ENCODE measurements at places on chromosomes 11 and 22.

DNA sequence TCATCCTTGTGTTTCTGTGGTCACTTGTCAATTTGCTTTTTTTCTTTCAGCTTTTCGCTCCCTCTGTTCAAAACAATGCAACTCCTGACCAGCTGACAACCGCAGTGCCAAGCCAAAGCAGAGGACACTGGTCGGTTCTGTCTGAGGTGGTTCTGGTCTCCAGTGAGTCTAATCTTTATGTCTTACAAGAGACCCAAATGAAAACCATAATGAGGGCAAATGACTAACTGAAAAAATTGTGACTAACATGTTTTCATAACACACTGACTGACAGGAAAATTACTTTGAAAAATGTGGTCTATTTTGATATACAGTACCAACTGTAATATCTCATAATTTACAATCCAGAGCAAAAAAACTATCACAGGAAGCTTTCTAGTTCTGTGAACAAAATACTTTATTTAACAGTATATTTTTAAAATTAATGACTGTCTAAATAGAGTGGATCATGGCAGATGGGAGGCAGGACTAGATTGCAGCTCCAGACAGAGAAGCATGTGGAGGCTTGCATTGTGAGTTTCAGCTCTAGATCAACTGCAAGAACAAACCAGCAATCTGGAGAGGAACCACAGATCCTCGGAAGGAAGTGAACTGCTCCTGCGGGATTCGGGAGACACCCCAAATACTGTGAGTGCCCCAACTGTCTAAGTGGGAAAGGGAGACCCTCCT lies 311.8 kb downstream of the SBF2 start:
- no peak for DNase-seq

GRCh38 chr11:134170177-134170918 lies 53.4 kb downstream of the NCAPD3 start:
- no peak for DNase-seq

DNA sequence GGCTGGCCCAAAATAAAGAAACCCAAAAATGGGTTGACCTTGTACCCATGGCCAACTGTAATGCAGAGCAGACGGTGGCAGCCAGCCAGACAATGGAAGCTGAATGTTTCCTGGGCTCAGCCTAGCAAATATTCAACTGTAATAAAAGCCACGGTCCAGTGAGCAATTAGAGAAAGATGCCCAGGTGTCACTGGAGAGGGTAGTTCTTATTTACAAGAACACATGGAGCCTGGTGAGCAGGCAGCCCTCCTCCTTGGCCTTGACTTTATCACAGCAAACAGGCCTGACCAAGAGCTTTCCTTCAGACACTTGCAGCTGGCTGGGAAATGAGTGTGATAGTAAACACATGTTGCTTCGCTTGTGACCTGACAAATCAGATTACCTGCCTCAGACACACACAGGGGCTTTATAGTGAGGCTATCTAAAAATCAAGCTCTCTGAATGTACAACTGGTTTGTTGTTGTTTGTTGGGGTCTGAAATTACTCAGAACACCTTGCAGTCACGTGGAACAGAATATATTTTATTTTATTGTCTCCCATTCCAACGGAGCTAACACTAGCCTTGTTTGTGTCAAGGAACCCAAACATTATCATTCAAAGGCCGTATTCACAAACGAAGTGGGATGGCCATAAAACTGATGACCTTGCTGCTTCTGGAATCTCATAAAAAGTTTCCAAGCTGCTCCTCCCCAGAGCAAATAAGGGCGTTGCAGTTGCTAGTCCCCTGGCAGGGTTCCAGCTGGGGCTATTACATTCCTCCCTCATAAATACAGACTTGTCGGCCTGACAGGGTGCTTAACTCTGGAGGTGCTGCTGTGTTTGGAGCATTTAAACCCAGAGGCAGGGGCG lies 161.1 kb downstream of the BBOX1 start:
- DNase-seq = no peak

GRCh38 chr11:103624708-103625623 lies 411.5 kb upstream of the DDI1 start:
- no peak for DNase-seq

DNA sequence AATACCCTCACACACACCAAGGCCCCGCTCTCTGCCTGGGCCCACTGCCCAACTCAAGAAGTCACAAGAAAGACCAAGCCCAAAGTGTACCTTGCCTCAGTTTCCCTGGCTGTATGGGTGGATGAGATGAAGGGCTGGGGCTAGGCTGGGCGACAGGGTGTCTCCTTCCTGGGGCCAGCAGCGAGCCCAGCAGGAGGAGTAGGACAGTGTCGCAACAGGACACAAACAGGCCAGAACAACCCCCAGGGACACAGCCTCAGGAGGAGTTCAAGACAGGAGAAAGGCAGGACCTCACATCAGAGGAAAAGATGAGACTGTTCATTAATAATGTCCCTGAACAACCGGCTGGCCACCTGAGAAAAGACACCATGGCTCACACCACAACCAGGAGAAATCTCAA lies 13.3 kb downstream of the CSNK1E start:
- no peak for DNase-seq

GRCh38 chr11:47435687-47436086 lies 9.4 kb upstream of the PSMC3 start:
- no peak for DNase-seq

DNA sequence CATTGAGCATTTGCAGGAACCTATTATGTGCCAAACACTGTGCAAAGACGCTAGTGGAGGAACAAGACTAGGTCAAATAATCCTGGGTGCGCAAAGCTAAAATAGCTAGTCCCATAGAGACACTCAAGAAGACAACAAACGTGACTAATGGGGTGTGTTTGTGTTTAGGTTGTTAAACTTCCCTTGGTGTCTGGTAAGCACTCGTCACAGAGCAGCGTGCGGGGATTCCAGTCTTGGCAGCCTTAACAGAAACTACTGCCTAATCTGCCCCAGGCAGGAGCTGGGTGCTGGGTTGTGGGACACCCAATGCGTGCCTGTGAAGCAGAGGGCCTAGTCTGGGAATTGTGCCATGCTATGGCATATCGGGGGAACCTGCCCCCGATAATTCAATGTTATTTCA lies 10.8 kb upstream of the CALCB start:
- DNase-seq = no peak

GRCh38 chr22:45969414-45969799 lies 7.6 kb downstream of the WNT7B start:
- DNase-seq = no peak

DNA sequence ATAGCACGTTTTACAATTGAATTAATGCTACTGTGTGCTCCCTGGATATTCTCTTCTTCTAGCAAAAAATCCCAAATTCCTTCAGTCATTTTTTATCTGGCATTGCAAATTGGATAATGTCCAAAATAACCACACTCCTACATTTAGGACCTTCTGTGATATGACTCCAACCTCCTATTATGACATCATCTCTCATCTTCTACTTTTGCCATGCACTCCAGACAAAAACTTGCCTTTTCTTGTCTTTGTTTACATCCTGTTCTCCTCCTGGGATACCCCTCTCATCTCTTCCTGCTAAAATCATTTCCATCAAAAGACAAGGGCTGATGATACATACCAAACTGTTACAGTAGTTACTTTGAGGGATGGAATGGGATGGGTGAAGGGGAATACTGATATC lies 20.6 kb upstream of the TMEM218 start:
- no peak for DNase-seq

- peak; percentile 36 for DNase-seq
Observed at GRCh38 chr11:120172054-120172911, 34.4 kb upstream of the TRIM29 start.

- no peak for DNase-seq
Observed at GRCh38 chr22:19393704-19394103, 37.8 kb downstream of the HIRA start.

DNA sequence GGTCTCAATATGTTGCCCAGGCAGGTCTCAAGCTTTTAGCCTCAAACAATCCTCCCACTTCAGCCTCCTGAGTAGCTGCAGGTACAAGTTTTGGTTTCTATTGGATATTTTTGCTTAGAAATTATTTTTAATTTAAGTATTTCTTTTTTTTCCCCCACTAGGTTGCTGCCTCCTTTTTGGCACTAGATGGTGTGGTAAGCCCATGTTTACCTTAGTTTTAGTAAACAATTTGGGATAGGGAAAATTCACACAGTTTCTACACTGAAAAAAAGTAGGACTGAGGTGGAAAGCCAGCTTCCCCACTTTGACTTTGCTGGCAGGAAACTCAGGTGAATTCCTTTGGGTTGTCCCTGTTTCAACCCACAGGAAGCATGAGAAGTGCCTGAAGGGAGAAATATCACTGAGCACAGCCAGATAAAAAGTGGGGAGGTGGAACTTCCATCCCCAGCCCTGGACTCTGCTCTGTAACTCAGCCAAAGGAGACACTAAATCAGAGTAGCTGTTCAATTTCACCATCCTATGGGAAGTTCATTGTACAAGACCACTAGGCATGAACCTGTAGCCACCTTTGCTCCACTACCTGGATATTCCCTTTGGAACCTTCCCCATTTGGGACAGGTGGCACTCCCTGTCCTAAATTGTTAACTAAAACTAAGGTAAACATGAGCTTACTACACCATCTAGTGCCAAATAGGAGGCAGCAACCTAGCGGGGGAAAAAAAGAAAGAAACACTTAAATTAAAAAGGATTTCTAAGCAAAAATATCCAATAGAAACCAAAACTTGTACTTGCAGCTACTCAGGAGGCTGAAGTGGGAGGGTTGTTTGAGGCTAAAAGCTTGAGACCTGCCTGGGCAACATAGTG lies 154.4 kb upstream of the FAT3 start:
- no peak for DNase-seq

- no peak for DNase-seq
Observed at GRCh38 chr11:102831128-102831488, 12.3 kb downstream of the MMP3 start.

DNA sequence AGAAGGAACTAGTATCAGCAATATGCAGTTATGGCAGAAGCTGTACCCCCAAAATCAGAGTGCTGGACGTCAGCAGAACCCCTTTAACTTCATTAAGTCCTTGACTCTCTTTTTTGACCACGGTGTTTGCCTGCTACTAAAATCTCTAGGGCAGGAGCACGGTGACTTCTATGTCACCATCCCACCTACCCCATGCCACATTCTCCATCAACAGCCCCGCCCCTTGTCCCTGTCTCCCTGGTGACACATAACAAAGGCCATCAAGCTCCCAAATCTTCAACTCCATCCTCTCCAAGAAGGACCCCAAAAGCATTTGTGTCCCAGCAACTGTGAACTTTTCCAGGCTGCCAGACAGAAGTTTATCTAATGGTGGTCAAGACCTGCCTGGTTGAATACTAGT lies 894 bp downstream of the ADA2 start:
- no peak for DNase-seq

- DNase-seq = no peak
Observed at GRCh38 chr11:109076870-109077269, 345.1 kb upstream of the C11orf87 start.

DNA sequence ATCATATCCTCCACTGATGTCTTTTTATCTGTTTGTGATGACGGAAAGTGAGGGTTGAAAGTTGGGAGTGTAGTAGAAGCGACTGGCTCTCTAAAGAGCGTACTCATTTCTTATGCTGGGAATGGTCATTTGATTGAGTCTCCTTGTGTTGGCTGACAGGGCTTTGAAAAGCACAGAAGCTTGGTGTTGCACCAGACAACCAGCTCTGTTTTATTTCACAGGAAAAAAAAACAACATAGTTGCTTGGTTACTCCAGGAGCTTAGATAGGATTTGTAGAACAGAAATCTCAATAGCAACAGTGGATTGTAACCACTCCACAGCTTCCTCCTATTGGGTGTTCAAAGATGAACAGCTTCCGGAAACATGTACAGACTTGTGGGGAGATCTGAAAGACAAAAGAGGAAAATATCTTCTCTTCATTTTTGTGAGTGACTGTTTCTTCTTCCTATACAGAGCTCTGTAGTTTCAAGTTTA lies 2.7 kb downstream of the RBM14 start:
- DNase-seq = no peak

GRCh38 chr22:42760806-42761565 lies 40.3 kb upstream of the A4GALT start:
- no peak for DNase-seq

DNA sequence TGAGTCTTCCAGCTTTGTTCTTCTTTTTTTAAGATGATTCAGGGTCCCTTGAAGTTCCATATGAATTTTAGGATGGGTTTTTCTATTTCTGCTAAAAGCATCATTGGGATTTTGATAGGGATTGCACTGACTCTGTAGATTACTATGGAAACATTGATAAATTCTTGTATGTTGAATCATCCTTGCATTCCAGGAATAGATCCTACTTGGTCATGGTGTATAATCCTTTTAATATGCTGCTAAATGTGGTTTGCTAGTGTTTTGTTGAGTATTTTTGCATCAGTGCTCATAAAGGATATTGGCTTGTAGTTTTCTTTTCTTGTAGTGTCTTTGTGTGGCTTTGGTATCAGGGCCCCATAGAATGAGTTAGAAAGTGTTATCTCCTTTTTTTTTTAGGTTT lies 34.9 kb upstream of the PHOX2A start:
- no peak for DNase-seq

GRCh38 chr11:86818462-86819192 lies 18.3 kb downstream of the PRSS23 start:
- DNase-seq = no peak

- DNase-seq = no peak
Observed at GRCh38 chr11:7571640-7572000, 57.8 kb downstream of the PPFIBP2 start.

DNA sequence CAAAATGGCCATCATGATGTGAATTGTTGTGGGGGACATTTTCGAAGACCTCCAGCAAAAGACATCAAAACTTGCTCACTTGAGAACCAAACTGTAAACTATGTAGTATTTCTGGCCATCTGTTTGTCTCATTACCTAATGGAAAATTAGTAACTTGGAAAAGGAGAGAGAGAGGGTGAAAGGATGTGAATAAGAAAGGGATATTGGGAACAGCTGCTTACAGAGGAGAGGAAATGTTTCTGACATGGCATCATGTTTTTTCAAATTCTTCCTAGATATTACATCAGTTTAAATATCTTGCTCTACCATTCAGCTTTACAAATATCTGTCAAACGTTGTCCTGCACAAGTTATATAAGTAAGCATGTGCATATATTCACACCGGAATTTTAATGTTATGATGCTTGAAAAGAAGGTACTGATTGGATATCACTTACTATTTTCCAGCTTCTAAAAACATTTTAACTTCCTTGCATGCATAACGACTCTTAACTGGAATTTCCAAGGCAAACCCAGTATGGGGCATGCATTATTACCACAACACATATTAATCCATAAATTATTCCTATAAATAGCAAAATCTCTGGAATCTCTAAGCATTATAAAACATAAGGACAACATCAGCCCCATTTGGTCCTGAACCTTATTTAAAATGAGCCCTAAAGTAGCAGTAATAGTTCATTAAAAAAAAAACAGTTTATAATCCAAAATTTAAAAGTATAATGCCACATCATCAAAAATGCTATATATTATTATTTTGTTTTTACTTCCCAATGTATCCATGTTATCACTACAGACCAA lies 20.0 kb downstream of the GUCY1A2 start:
- DNase-seq = no peak

GRCh38 chr11:42773729-42774128 lies 538.1 kb upstream of the API5 start:
- no peak for DNase-seq

- no peak for DNase-seq
Observed at GRCh38 chr11:63918507-63919191, 1.7 kb upstream of the RCOR2 start.
